ENCODE measurements at places on chromosomes 3 and 15. TPM values are rescaled to one million over a fixed set of nuclear protein-coding genes. Genes with fewer than 3 reads are reported as not detected.
A peak's percentile ranks its signal among the peaks of the same experiment; 100 is the strongest.

- ATAC-seq: no peak
These were observed 512.6 kb downstream of the PLOD2 start for GRCh38 chr3:145648396-145648795.

The SKOR1 gene
- 0.08 TPM for total RNA-seq

- no peak for ATAC-seq
These were observed 59.1 kb downstream of the VGLL4 start for GRCh38 chr3:11584570-11584969.

- ATAC-seq: no peak
These were observed 29.2 kb upstream of the SV2B start for GRCh38 chr15:91070872-91071271.

The RTP1 gene
- total RNA-seq: not detected

GRCh38 chr15:52730173-52730572, 51.0 kb upstream of the ATOSA start:
- peak; percentile 86 for ATAC-seq
